ENCODE measurements at places on chromosomes 4 and X.

DNA sequence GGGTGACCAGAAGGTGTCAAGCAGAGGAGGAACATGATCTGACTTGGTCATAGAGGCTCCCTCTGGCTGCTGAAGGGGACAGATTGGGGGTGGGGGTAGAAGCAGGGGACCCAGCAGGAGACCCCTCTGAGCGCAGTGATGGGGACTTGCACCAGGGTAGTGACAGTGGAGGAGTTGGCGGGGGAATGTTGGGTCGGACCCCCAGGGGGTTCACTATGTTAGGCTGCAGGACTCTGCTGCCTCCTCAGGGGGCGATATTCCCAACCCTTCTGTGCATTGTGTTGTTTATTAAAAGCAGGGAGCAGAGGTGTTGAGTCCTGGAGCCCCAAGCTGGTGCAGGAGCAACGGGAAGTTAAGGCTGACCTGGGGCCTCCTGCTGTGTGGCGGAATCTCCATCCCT is 8.8 kb downstream of the WDR13 start:
- no peak for DNase-seq

DNA sequence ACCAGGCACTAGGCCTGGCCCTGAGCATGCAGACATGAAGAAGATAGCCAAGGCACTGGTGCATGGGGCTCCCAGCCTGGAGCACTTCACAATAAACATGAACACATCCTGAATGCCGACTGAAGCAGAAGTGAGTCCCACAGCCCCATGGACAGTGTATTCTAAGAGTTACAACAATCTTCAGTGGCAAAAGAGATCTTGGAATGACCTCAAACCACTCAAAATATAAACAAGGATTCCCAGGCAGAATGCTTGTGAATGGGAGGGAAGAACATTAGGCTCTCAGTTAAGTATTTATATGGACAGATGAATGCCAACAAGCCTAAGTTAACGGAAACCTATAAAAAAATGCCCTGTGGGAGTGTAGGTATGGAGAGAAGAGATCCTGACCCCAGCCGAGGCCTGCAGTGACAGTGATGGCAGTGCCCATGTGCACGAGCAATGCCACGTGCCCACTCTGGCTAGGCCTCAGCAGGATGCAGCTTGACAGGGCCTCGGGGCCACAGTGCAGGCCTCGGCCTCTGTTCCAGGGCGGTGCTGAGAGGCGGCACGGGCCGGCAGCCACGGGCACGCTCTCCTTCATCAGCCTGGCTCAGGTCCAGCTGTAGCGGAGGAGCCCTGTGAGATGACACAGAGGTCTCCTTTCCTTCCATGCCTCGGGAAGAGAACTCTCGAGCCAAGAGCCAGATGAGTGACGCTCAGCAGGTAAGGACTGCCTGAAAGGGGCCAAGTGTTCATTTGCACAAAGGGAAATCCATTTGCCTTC is 49.2 kb downstream of the IRF2 start:
- no peak for DNase-seq

- no peak for DNase-seq
Observed at GRCh38 chr4:162352580-162353107, 188.8 kb upstream of the FSTL5 start.

- no peak for DNase-seq
Observed at GRCh38 chr4:185723631-185724260, 88.2 kb downstream of the SORBS2 start.
